ENCODE measurements at places on chromosomes 2 and 18.
A peak's percentile ranks its signal among the peaks of the same experiment; 100 is the strongest.

GRCh38 chr2:226396541-226396940, 403.1 kb downstream of the IRS1 start:
- no peak for DNase-seq

DNA sequence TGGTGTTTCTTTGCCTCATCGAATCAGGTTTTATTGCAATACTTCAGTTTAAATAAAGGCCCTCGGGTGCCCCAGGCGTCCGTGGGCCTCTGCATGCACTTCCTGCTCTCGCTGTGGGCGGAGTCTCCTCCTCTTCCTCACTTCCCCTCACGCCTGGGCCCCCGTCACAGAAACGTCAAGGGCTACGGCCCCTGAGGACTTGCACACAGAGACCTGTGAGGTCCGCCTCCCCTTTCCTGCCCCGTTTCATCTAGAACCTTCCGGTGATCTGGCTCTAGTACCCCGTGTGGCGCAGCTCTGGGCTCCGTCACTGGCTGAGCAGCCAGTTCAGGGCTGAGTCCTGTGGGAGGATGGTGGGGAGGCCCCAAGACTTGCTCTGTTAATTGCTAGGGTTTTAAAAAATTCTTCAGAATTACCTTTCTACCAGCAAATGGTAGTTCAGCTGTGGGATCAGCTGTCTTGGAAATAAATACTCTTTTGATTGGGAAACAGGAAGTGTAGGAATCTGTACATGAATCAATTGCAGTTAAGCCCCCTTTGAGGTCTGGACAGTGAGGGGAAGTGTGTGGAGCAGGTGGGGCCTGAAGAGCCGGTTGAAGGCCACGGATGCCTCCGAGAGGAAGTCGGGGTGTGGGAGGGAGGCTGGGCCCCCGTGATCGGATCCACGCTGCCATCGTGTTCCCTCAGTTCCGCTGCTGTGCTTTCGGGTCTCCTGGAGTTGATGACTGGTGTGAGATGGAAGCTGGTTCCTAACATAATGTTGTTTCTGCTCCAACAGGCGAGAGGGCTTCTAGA, 10.2 kb downstream of the NFATC1 start:
- peak; percentile 95 for DNase-seq

GRCh38 chr18:54155412-54155811, 69.1 kb downstream of the MBD2 start:
- DNase-seq: no peak

GRCh38 chr2:161999321-161999720, 74.7 kb downstream of the DPP4 start:
- no peak for DNase-seq

- DNase-seq: no peak
These were observed 35.9 kb upstream of the CCDC93 start for GRCh38 chr2:118049816-118050140.

GRCh38 chr2:238493880-238494572, 67.3 kb downstream of the ASB1 start:
- no peak for DNase-seq

DNA sequence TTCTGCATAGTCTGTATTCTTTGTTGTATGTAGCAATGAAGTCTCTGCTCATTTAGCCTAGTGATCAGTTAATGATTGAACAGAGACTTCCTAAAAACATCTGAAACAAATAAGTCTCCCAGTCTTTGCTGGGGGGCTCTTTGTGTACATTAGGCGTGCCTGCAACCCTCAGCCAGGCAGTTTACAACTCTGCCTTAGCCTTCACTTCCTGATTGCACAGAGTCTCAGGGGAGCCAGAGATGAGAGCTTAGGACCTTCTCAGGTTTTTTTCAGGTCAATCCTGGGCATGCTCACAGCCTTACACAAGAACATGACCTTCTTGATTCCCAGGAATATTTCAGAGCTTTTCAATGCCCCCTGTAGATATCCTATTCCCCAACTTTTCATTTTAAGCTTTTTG, 44.0 kb upstream of the BIN1 start:
- DNase-seq: peak; percentile 4

GRCh38 chr2:12008425-12009061, 262.1 kb downstream of the LPIN1 start:
- DNase-seq: no peak

GRCh38 chr2:107411267-107411666, 415.4 kb upstream of the RGPD4 start:
- no peak for DNase-seq

DNA sequence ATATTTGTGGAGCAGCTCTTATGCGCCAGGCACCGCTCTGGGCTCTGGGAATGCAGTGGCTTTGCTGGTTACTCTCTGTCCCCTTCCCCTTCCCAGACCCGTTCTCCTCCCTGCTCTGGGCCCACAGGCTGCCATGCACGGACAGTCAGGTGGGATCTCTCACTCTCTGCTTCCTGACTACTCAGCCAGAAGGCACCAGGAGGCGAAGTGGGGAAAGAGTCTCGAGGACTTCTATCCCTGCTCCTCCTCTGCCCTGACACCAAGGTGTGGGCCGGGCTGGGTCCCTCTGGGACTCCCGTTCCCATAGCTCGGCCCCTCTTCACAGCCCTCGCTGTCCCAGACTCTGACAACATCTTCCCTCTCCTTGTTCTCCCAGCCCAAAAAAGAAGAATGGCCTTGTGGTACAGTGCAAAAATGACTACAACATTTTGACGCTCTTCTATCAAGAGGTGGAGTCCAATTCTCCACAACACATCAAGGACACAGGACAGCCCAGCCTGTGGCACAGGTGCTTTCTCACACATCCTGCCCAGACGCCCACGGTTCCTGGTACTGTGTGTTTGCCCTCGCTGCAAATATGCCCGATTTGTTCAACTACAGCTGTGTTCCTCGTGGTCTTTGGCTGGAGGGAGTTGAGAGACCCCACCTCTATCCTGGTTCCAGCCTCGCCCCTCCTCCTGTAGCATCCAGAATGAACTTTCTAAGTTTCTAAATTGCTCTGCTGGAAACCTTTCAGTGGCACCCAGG, 14.0 kb upstream of the DUSP2 start:
- DNase-seq: peak; percentile 80

DNA sequence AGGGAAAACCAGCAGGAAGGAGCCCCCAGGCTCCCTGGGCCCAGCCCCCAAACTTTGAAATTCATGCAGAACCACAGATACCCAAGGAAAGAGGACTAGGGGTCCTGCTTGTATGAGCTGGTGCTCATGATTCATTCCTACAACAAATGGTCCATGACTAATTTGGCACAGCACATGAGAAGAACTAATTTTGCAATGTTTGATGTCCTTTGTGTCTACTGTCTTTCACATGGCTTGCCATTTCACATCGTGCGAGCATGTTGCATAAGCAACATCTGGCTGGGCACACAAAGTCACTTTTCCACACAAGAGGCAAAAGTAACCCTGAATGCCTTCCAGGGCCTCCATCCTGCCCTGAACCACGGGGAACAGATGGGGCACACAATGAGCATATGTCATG, 149.6 kb upstream of the APCDD1 start:
- no peak for DNase-seq

- DNase-seq: no peak
These were observed 299.3 kb downstream of the CELF4 start for GRCh38 chr18:37266290-37266689.

- peak; percentile 68 for DNase-seq
These were observed 153.7 kb downstream of the TGIF1 start for GRCh38 chr18:3603421-3604234.

DNA sequence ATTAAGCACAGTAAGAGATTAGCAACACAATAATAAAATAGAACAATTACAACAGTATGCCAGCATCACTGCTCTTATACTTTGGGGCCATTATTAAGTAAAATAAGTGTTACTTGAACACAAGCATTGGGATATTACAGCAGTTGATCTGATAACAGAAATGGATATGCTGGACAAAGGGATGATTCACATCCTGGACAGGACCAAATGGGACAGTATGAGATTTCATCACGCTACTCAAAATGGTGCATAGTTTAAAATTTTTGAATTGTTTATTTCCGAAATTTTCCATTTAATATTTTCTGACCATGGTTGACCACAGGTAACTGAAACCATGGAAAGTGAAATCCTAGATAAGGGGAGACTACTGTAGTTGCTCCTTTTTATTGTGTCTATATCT, 138.2 kb downstream of the UBR3 start:
- DNase-seq: no peak

GRCh38 chr2:179533875-179534274, 269.2 kb upstream of the SESTD1 start:
- DNase-seq: no peak

- DNase-seq: no peak
These were observed 328.1 kb downstream of the NR4A2 start for GRCh38 chr2:156004459-156004858.

DNA sequence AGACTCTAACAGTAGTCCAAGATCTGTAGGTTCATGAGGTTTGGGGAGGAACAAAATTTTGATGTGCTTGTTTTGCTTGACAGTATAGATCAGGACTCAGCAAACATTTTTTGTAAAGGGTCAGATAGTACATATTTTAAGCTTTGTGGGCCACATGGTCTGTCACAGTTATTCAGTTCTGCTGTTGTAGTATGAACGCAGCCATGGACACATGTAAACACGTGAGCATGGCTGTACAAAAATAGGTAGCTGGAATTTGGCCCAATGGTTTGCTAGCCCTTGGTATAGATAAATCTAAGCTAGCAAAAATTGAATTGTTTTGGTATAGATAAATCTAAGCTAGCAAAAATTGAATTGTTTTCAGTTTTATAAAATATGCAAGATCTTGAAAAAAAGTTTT, 120.5 kb downstream of the HIBCH start:
- no peak for DNase-seq

- peak; percentile 45 for DNase-seq
These were observed 20.8 kb upstream of the TNS1 start for GRCh38 chr2:218023636-218024035.

DNA sequence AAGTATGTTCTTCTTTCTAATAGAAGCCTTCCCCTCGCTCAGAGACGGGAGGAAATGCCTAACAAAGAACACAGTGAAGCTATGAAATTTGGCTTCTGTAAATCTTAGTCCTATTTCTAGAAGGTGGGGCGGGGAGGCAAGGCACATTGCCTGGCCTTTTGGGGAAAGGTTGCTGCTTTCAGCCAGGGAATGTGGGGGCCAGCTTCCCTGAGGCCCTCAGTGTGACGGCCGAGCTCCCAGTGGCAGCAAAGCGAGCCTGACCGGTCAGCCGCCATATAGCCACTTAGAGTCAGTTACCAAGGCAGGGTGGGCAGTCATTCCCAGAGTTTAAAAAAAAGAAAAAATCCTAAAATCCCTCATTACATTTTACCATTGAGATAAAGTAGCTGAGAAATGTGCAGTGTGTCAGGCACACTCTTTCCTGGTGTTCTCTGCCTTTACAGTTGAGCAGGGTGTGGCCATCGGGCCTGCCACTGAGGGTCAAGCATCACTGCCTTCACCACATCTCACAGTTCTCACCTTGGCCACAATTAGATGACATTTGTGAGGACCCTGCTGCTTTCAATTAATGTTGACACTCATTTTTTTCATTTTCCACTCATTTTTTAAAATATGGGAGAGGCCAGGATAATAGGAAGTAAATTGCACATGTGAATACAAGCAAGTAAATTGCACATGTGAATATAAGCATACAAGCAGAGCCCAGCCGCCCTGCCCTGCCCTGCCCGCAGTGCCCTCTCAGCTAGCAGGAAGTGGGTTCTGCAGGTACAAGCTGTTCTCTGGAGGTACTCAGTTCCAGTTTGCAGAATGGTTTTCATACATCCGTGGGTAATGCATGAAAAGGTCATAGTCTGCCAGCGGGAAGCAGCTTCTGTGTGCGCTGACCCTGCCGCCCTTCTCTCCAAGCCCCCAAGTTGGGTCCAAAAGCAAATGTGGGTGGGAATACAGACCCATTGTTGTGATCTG, 76.9 kb downstream of the WDSUB1 start:
- peak; percentile 70 for DNase-seq

- no peak for DNase-seq
These were observed 53.7 kb downstream of the MCFD2 start for GRCh38 chr2:46861916-46862315.

GRCh38 chr2:64119369-64119768, 24.9 kb downstream of the PELI1 start:
- DNase-seq: no peak

DNA sequence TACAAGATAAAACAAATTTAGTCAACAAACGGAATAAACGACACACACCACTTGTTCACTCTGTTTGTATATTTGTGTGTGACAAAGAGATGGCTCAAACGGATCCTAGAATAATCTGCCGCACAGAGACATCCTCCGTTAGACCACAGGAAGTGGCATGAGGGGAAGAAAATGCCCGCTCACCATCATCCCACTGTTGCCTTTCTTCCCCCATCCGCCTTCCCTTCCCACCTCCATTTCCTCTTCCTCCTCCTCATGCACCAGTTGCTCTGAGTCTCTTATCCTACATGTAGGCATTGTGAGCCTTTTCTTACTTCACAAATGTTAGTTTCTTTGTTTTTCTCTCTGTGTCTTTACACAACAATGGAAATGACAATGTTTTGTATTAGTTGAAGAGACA, 228.5 kb upstream of the SMIM21 start:
- DNase-seq: no peak

- no peak for DNase-seq
These were observed 48.7 kb downstream of the COA5 start for GRCh38 chr2:98559581-98559980.

DNA sequence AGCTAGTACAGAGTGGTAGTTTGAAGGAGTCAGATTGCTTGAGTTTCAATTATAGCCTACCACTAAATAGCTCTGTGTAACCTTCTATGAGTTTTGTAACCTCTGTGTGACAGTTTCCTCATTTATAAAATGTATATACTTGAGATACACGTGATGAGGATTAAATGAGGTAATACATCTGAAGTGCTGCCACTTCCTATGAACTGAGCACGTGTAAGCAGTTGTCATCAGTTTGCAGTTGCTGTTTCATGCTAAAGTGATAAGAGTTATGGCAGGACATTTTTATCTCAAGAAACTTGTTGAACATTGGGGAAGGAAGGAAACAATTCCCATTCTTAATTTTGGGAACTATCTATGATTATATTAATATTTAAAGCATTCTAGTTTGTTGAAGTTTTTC, 38.5 kb downstream of the CARF start:
- no peak for DNase-seq

All from activated effector memory CD4-positive, alpha-beta T cell treated with anti-CD3 and anti-CD28 coated beads, Interleukin-2, amount 50 U/mL, for 16 hours (primary cell).